ENCODE measurements at places on chromosomes 12 and 14.

DNA sequence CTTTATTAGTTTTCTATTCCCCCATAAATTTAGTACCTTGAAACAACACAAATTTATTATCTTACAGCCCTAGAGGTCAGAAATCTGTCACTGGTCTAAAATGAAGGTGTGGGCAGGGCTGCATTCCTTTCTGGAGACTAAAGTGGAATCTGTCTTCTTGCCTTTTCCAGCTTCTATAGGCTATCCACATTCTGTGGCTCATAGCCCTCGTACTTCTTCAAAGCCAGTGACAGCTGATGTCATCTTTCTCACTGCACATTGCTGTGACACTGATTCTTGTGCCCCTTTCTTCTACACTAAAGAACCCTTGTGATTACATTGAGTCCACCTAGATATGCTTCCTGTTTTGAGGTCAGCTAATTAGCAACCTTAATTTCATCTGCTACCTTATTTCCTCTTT lies 23.2 kb upstream of the DCN start:
- DNase-seq: peak; percentile 48

DNA sequence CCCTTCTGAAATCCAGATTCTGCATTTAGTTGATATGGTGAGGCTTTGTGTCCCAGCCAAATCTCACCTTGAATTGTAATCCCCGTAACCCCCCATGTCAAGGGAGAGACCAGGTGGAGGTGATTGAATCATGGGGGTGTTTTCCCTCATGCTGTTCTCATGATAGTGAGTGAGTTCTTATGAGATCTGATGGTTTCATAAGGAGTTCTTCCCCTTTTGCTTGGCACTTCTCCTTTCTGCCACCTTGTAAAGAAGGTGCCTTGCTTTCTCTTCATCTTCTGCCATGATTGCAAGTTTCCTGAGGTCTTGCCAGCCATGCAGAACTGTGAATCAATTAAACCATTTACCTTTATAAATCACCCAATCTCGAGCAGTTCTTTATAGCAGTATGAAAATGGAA lies 23.1 kb upstream of the C12orf42 start:
- no peak for DNase-seq

- DNase-seq: no peak
Observed at GRCh38 chr14:100541621-100542560, 45.3 kb downstream of the BEGAIN start.

GRCh38 chr14:60758885-60759284 lies 24.3 kb downstream of the MNAT1 start:
- peak; percentile 23 for DNase-seq

GRCh38 chr14:42929806-42930480 lies 1323.3 kb downstream of the LRFN5 start:
- peak; percentile 46 for DNase-seq

DNA sequence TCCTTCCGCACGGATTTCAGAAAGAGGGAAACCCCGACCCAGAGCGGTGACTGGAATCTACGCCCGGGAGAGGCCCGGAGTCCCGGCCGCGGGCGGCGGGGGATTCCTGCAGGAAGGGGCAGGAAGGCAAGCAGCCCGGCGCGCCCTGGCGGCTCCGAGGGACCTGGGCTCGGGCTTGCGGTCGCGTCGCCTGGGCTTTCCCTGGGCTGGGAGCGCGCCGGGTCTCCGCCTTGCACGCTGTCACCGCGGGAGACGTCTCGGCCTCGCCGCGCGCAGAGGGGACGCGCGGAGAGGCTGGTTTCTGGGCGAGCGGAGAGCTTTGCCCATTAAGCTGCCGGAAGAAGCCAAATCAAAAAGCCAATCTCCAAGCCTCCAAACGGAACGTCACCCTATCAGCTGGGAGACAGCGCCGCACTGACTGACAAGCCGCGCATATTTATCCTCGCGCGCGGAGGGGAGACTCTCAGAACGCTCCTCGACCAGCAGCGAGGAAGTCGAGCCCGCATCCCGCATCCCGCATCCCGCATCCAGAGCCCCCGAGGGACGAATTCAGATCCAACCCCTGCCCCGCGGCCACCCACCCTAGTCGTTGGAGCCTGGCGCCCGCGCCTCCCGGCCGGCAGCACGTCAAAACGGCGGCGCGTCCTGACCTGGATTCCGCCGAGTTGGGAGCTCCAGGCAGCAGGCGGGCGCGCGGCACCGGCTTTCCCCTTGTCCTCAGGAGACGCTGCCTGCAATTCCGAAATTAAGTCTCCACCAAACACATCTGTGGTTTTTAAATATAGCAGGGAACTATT lies at the start of gene SLC8A3:
Gene SLC8A3 (minus strand): TSS at position 293 of the 797 bp plus-strand sequence. CDS start 20,529 bp downstream, outside the sequence.
- no peak for DNase-seq

DNA sequence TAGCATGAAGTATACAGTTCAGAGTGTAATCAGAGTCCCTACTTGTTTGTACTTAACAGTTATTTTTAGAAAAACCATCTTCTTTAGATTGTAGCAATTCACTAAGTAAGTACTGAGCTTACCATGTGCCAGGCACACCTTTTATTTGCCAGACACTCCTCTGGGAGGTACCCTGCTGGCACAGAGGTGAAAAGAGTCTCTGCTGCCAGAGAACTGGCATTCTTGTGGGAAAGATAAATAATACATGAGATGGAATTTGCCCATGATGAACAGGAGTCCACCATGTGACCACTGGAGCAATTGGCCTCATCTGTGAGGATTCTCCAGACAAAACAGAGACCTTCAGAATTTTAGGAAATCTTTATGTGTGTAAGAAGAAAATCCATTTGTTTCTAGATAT lies 199.3 kb upstream of the SLC16A7 start:
- DNase-seq: no peak

- peak; percentile 34 for DNase-seq
Observed at GRCh38 chr14:72513965-72514659, 379.8 kb downstream of the DPF3 start.

GRCh38 chr12:132123970-132124765 lies 20.0 kb downstream of the DDX51 start:
- no peak for DNase-seq

GRCh38 chr14:25121337-25122129 lies 71.6 kb upstream of the STXBP6 start:
- no peak for DNase-seq

DNA sequence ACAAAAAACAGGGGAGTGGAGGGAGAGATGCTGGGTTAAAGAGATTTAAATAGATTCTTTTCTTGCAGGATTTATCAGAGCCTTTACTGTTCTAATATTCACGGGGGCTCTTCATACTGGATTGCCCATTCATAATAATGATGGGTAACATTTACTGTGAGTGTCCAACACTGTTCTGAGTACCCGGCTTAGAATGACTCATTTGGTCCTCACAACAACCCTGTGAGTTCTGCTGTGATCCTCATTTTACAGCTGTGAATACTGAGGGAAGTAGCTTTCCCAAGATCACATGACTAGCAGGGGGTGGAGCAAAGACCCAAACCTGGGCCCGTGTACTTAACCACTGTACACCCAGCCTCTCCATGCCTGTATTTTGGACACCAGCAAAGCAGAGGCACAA lies 113.4 kb downstream of the NT5DC3 start:
- DNase-seq: peak; percentile 44

DNA sequence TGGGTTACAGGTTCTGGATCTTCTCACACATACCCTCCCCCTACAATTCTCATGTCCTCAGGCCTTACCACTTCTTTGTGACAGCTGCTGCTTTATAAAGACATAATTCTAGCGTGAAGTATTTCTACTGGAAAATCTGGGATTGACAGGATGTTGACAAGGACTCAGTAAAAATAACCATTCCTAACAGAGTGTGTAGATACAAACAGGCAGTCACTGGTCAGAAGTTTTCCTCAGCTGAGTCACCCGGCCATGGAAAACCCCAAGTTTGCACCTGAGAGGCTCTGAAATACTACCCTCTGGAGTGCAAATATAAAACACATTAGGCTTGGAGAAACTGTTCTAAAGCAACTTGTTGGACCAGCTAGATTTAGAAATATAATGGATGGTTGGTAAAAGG lies 54.4 kb downstream of the SPPL3 start:
- DNase-seq: no peak

GRCh38 chr12:92546635-92547348 lies 156.0 kb upstream of the PLEKHG7 start:
- DNase-seq: no peak

GRCh38 chr12:59088673-59089072 lies 168.4 kb upstream of the LRIG3 start:
- DNase-seq: no peak

DNA sequence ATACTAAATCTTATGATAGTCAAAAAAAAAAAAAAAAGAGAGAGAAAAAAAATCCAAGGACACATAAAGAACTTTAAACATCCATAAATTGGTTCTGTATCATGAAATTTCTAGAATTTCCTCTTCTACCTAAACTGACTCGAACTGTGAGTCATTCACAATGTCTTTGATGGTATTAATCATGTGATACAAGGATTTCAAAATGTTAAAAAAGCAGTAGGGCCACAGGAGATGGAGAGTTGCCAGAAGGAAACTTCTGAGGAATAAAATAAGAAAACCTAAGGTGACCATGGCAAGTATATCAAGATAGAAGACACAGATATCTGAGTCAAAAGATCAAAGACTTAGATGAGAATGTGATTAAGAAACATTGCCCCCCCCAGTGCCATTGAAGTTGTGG lies 1320.9 kb upstream of the FLRT2 start:
- no peak for DNase-seq

DNA sequence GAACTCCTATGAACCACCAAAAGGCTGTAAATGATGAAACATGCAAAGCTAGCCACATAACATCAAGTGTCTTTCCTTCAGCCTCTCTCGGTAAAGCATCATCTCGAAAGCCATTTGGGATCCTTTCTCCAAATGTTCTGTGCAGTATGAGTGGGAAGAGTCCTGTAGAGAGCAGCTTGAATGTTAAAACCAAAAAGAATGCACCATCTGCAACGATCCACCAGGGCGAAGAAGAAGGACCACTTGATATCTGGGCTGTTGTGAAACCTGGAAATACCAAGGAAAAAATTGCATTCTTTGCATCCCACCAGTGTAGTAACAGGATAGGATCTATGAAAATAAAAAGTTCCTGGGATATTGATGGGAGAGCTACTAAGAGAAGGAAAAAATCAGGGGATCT lies 61.2 kb downstream of the ATG14 start:
- no peak for DNase-seq

DNA sequence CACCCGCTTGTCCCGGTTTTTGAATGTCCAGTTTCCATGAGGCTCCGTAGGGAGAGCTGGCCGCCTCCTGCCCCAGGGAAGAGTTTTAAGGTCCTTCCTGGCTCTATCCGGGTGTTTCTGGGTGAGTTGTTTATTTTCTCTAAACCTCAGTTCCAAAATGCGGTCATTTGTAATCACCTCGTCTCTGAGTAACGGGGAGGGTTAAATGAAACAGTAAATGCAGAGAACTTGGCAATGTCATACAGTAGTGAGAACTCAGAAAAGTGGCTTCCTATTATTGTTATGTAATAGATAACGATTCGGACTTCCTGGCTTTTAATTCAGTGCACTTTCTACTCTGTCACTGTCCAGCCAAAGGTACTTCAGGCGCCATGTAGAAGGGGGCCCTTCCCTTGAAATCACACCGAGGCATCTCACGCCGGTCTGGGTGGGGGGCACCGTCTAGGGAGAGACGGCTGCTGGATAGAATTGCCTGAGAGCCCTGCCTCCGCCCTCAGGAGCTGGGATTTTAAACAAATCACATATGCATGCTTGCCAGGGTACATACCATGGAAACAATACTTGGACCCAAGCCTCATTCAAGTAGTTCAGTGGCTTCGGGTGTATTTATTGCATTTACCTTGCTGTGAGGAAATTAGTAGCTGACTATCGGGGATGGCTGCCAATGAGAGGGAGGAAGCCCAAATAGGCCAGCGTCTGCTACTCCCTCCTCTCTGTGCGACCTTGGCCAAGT lies 26.4 kb downstream of the NOS1 start:
- DNase-seq: no peak

- no peak for DNase-seq
Observed at GRCh38 chr14:31902945-31903646, 174.0 kb upstream of the ARHGAP5 start.

DNA sequence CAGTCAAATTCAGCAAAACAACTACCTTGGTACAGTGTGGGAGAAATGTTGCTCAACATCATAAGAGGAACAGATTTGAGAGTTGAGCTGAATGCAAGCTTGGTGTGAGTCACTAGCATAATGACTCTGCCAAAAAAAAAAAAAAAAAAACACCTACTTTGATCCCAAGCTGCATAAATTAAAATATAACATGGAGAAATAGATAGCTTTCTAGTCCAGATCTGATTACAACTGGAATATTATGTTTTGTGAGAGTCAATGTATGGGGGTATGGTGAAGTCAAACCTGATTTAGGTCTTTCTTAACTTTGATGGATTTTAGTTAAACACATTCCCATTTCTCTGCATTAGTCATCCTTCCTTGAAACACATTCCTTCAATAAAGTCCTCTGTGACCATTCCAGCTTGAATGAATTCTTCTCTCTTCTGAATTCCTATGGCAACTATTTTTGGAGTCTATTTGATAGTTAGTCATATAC lies 188.1 kb downstream of the SLC5A8 start:
- DNase-seq: peak; percentile 20

GRCh38 chr12:51275088-51275487 lies 4.9 kb upstream of the SMAGP start:
- no peak for DNase-seq

- peak; percentile 99 for DNase-seq
Observed at GRCh38 chr14:103606963-103607668, 21.9 kb upstream of the KLC1 start.

- DNase-seq: peak; percentile 94
Observed at GRCh38 chr12:26473291-26473690, 277.9 kb downstream of the SSPN start.

- no peak for DNase-seq
Observed at GRCh38 chr14:80152166-80152565, 59.1 kb downstream of the DIO2 start.

GRCh38 chr12:112219195-112219594 lies 93.8 kb downstream of the TRAFD1 start:
- DNase-seq: no peak

DNA sequence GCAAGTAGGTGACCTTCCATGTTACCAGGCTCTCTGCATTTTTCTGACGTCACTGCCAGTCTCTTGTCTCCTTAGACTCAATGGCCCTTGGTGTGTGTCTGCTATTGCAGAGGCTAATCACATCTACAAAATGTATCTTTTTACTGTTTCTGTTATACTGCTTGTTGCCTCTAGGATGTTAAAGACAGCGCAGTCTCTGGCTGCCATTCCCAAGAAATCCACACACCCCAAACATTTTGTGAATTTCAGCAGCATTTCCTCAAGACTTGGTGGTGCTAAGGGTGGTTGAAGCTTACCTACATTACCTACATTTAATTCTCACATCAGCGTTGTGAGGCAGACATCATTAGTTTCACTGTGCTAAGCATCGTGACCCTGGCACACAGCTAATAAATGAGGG lies 87.2 kb downstream of the C12orf75 start:
- DNase-seq: no peak

GRCh38 chr12:56221232-56221756 lies 428 bp downstream of the RNF41 start:
- no peak for DNase-seq

- no peak for DNase-seq
Observed at GRCh38 chr12:87142342-87142741, 886.2 kb upstream of the MGAT4C start.
